ENCODE measurements at places on chromosomes 12 and 14.

DNA sequence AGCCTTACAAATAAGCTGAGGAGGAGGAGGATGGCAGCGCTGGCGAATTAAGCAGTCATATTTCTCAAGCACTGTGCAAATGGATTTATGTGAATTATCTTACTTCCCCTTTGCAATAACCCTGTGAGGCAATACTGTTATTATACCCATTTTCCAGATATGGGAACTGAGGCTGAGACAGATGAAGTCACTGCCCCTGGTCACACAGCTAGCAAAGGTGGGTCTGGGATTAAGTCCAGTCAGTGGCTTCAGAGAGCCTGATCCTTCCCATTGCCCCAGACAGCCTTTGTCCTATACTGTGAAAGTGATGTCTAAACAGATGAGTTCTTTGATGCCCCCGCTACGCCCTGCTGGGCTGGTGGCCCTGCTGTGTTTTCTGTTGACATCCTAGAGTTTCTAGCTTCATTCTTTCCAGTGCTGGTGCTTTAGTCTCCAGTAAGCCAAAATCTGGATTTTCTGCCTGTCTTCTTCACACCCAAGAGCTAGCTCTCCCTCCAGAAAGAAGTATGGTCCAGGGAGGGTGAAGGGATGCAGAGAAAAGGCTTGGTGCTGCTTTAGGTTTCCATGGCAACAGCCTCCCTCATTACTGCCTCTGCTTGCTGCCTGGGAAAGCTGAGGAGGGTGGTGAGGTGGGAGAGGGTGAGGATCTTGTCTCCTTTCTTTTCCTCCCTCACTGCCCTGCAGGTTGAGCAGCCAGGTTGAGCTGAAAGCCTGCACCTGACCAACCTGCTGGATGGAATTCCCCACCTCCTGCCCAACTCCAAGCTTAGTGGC is 30.7 kb downstream of the TMEM63C start:
- no peak for DNase-seq

DNA sequence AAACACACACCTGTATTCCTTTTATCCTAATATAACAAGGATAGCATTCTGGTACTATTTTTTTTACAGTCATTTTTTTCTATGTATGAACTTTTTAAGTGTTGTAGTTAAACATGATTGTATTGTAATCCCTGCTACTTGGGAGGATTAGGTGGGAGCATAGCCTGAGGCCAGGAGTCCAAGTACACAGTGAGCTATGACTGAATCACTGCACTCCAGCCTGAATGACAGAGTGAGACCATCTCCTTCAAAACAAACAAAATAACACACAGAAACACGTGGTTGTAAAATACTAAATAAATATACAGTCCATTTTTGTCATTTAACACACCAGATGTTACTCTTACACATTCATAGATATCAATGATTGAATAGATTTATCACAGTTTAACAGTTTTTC is 56.9 kb downstream of the MAP4K5 start:
- peak; percentile 95 for DNase-seq

- no peak for DNase-seq
Observed at GRCh38 chr12:105468464-105468863, 138.0 kb downstream of the C12orf75 start.

GRCh38 chr14:68282479-68283377 is 463.1 kb downstream of the RAD51B start:
- no peak for DNase-seq

DNA sequence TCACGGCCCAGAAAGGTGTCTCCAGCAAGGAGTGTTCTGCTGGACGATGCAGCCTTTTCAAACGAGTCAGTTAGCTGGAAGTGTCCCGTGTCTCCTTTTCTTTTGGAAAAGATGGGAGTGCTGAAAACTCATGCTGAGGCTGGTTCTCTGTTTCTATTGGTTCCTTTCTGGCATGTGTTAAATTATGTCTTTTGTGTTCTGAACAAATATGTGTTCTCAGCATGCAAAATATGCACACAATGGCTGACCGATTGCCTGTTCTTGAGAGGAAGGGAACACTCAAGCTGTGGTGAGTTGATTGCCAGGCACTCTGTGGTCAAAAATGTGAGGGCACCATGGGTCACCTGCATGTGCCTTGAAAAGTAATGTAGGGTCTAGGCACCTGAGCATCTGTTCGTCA is 181.3 kb downstream of the CACNA1C start:
- no peak for DNase-seq

DNA sequence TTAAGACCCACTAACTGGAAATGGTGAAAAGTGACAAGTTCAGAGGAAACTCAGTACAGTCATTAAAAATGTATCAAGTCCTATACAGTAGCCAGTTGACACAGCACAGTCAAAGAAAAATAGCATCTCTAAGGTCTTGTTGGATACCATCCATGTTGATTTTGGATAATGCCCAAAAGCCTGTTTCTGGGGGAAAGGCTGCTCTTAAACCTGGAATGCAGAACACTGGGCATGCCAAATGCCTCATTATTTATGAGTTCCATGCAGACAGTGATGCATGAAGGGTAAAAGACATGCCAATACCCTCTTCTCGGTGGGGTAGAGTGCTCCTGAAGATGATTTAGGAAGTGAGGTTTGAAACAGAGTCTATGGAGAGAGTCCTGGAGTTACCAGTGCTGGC is 29.6 kb downstream of the KCNK13 start:
- DNase-seq = peak; percentile 93

- DNase-seq = no peak
Observed at GRCh38 chr14:72616811-72617210, 277.1 kb downstream of the DPF3 start.

- no peak for DNase-seq
Observed at GRCh38 chr12:124509676-124510300, 57.6 kb downstream of the NCOR2 start.

- peak; percentile 74 for DNase-seq
Observed at GRCh38 chr12:127401005-127401404, 866.0 kb upstream of the TMEM132C start.

- no peak for DNase-seq
Observed at GRCh38 chr14:90602088-90602687, 205.4 kb downstream of the CALM1 start.

- DNase-seq = no peak
Observed at GRCh38 chr12:4431866-4432265, 13.7 kb downstream of the FGF6 start.

DNA sequence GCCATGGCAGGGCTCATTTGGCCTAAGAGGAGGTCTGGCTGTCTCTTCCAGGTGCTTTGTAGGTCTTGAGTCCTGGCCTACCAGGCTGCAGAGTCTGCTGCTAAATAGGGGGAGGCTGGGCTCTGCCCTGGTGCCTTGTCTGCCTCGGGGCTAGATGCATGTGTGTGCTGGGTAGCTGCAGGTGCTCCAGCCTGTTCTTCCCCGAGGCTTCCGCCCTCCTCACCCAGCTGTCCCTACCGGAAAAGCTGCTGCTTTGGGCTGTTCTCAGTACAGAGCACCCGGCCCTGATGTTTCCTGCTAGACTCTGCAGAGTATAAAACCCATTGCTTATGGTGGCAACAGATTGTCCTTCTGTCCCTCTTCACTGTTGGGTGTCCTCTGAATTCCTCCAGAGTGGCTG is 37.7 kb downstream of the RAB35 start:
- peak; percentile 47 for DNase-seq

GRCh38 chr12:2614341-2614740 is 180.4 kb upstream of the FKBP4 start:
- DNase-seq = peak; percentile 2

GRCh38 chr12:67647799-67648520 is 585 bp upstream of the DYRK2 start:
- peak; percentile 85 for DNase-seq

DNA sequence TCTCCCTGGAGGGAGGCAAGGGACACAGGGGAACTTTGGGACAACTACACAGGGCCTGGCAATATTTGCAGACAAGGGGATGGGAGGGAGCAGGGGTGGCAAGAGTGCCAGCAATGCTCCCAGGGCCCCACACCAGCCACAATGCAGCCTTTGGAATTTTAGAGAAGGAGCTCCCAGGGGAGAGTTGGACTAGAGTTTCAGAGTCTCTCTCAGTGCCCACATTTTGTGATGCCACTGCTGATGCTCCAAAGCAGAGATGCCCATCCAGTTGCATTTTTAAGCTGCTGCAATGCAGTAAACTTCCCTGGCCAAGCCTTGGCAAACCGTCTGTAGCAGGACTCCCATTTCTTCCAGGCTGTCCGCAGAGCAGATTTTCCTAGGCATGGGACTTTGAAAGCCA is 98.9 kb downstream of the ZFP36L1 start:
- DNase-seq = no peak

- DNase-seq = no peak
Observed at GRCh38 chr12:131430158-131430742, 280.6 kb upstream of the SFSWAP start.

- DNase-seq = no peak
Observed at GRCh38 chr12:41189395-41190251, 1.5 kb downstream of the PDZRN4 start.

DNA sequence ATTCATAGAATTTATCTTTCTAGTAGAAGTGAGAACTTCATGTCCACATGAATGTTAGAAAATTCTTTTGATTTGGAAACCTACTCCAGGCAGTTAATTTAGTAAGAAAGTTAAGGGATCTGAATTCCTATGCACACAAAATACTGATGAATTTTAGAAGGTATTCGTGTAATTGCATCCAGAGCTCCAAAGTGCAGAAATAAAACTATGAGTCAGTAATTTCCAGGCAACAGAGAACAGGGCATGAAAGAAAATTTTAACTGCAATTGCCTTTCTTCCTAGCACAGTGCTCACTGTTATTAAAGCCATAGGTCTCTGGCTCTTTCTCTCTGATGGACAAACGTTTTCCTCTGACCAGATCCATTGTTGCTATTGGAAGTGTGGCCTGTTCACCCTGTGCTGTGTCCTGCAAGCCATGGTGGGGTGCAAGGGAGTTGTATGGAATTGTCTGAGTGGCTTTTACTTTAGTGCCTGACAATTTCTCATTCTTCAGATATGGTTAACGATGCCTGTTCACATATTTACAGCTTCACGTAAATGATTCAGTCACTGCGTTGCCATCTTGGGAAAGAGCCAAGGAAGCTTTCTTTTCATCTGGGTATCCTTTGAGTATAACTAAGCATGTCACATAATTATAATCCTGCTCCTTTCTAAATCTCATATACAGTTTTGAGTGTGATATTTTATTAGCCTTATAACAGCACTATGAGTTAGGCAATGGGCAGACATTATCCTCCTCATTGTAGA is 145.1 kb downstream of the ACSS3 start:
- no peak for DNase-seq

DNA sequence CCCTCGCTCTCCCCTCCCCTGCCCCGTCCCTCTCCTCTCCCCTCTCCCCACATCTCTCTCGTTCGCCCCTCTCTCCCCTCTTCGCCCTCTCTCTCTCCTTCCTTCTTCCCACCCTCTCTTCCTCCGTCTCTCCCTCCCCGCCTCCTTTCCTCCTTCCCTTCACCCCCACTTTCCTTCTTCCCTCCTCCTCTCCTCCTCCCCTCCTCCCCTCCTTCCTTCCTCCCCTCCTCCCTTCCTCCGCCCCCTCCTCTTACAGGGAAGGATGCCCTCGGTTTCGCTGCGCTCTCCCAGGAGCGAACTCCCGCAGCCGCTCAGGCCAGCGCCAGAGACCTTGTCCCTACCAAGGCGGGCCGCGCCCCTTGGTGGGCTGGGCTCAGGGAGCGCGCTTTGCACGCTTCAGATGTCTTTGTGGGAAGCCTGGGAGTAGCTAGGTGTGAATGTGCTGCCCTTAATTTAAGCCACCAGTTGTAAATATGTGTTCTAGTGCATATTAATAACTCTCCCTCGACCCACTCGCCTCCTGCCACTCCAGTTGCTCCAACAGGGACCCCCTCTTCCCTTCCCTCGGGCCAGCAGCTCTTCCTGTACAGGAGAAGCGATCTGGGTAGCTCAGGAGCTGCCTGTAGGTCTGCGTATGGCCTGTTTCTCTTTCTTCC is 13.3 kb upstream of the MAP3K9 start:
- DNase-seq = no peak

GRCh38 chr12:60021235-60021634 is 425.4 kb downstream of the SLC16A7 start:
- DNase-seq = no peak

- no peak for DNase-seq
Observed at GRCh38 chr12:15180325-15180724, 40.9 kb downstream of the RERG start.

DNA sequence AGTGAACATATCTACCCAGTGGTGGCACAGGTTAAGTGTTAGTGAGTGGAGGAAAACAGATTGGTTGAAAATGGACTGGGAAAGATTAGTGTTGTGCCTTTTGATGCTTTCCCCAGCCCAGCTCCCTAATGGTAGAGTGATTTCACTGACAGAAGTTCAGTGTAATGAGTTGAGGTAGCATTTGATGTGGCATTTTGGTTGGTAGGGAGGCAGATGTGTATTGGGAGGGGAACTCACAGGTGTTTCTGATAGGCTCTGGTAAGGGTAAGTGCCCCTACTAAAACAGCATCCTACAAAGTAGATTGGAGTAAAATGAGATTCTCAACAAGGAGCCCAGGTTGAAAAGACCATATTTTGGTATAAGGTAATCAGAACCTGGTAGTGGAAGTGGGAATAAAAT is 4.2 kb downstream of the TBK1 start:
- no peak for DNase-seq

DNA sequence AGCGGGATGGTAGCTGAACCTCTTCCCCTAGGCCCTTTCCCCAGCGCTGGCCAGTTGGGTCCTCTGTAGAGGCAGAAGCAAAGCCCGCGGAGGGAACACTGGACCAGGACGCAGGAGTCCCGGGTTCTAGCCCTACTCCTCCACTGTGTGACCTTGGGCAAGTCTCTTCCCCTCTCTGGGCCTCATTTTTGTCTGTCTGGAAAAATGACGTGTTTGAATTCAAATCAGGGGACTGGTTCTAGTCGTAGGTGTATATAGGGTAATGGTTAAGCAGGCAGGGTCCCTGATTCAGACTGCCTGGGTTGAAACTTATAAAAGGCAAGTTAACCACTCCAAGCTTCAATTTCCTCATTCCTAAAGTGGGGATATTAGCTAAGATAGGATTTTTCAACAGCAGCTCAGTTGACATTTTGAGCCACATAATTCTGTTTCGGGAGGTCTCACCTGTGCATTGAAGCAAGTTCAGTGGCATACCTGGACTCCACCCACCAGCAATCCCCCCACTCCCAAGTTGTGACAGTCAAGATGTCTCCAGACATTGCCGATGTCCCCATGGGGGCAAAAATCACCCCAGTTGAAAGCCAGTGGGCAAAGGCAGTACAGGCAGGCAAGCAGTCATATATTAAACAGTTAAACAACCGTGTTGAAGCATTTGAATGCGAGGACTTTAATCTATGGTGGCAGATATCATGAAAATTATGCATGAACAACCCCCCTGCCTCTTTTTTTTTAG is 899 bp downstream of the TPCN1 start:
- peak; percentile 25 for DNase-seq

GRCh38 chr12:93889516-93890212 is 212.5 kb downstream of the CRADD start:
- no peak for DNase-seq

- DNase-seq = no peak
Observed at GRCh38 chr12:122909442-122910288, 13.7 kb upstream of the VPS37B start.

All from PC-3 (cell line).